CD4-positive, alpha-beta memory T cell (primary cell): ENCODE measurements at places on chromosomes 4 and X. TPM values are rescaled to one million over a fixed set of nuclear protein-coding genes. Genes with fewer than 3 reads are reported as not detected.

SMIM10L2A gene
- 0.25 TPM for polyA plus RNA-seq

DNA sequence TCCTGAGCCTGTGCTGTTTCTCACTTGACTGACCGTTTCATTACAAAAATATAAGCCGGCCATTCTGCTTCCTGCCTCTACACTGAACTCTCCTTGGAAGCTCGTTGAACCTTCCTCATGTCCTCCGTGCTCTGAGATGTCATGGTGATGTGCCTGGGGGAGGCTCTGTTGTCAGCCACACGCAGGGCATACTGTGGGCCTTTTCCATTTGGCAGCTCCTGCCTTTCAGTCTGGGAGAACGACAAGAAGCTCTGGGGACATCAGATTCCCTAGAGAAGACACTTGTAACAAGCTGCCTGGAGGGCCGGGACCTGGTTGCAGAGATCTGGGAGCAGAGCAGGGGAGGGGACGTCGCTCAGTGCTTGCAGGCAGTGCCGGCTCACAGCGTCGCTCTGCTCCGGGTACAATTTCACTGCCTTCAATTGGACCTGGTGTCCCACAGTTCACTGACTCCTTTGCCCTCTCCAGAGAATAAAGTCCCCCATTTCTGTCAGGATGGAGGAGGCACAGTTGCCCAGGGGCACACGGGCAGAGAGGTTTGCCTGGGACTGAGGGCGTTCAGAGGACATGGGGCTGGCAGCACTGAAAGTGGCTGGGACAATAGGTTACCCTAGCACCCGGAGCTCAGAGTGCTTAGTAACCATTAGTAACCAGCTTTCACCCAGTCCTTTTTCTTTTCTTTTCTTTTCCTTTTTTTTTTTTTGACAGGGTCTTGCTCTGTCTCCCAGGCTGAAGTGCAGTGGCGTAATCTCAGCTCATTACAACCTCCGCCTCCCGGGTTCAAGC lies 19.1 kb upstream of the MECP2 start:
- H3K4me3 ChIP-seq = no peak overlapping the region
- H3K27me3 ChIP-seq = no peaks in the 10 kb centered on the region
- no peaks in the 10 kb centered on the region for H3K36me3 ChIP-seq
- DNase-seq = no peak
- no peaks in the 10 kb centered on the region for H3K4me1 ChIP-seq

DNA sequence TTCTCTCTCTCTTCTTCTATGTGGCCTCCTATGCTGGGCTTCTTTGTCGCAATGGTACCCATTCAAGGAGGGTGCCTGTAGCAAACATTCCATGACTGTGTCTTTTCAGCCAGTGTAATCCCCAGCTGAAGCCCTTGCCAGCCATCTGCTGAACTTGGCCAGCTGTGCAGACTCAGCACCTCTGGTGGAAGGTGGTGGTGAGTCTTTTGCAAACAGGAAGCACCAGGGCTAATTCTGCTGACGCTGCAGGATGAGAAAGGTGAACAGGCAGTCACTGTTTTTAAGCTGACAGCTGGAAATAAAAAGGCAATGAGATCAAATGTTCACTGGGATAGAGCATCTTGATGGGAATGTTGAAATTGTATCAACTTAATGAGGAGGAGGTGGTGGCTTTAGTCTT lies 298.7 kb upstream of the CLNK start:
- peak; percentile 12 for DNase-seq
- H3K27me3 ChIP-seq = no peaks in the 10 kb centered on the region
- no peaks in the 10 kb centered on the region for H3K36me3 ChIP-seq
- H3K4me3 ChIP-seq = no peak overlapping the region

FSTL5 gene
- polyA plus RNA-seq = not detected

- no peak for DNase-seq
- no peaks in the 10 kb centered on the region for H3K27me3 ChIP-seq
- no peaks in the 10 kb centered on the region for H3K4me1 ChIP-seq
Observed at GRCh38 chr4:170007113-170007512, 19.1 kb downstream of the MFAP3L start.

GUCY1B1 gene
- not detected for polyA plus RNA-seq

GRCh38 chrX:82711457-82711856 lies 796.6 kb upstream of the POU3F4 start:
- H3K36me3 ChIP-seq = no peaks in the 10 kb centered on the region
- H3K4me1 ChIP-seq = no peaks in the 10 kb centered on the region
- DNase-seq = no peak
- H3K4me3 ChIP-seq = no peak overlapping the region
- H3K27me3 ChIP-seq = no peaks in the 10 kb centered on the region

DNA sequence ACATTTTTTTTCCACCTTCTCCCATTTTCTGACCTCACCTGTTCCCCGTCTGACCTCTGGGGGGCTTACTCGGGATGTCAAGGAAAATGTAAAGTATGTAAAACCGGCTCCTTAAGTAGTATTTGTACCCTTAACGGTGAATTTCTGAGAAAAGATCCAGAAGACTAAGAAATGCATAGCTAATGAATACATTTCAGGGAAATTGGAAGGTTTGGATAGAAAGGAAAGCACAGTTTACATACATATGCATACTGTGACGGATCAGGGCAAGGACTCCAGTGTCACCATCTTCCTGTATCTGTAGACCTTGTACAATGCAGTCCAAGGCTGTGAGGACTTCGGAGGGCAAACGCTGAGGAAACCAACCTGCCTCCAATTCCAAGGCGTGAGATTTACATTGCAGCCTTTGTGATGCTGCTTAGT lies 2185.9 kb upstream of the TENM3 start:
- H3K4me3 ChIP-seq = no peak overlapping the region
- no peaks in the 10 kb centered on the region for H3K36me3 ChIP-seq
- no peak for DNase-seq
- H3K27me3 ChIP-seq = no peaks in the 10 kb centered on the region
- H3K4me1 ChIP-seq = no peaks in the 10 kb centered on the region

MAGEB1 gene
- not detected for polyA plus RNA-seq

USP26 gene
- not detected for polyA plus RNA-seq

DNA sequence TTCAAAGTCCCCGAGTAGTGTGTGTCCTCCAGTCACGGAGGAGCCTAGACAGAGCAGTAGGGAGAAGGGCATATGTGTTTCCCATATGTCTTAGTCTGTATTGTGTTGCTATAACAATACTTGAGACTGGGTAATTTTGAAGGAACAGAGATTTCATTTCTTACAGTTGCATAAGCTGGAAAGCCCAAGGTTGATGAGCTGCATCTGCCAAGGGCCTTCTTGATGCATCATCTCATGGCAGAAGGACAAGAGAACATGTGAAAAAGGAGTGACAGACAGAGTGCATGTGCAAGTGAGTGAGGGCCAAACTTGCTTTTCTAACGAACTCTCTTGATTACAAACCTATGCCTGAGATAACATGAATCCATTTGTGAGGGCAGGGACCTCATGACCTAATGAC lies 243.4 kb downstream of the ARHGAP10 start:
- H3K27ac ChIP-seq = no peak overlapping the region
- H3K4me3 ChIP-seq = no peak overlapping the region
- no peaks in the 10 kb centered on the region for H3K4me1 ChIP-seq
- no peak for DNase-seq

GRCh38 chr4:22754116-22754515 lies 61.4 kb downstream of the GBA3 start:
- H3K4me1 ChIP-seq = no peaks in the 10 kb centered on the region
- H3K36me3 ChIP-seq = no peaks in the 10 kb centered on the region
- no peak for DNase-seq
- no peak overlapping the region for H3K4me3 ChIP-seq
- no peaks in the 10 kb centered on the region for H3K27me3 ChIP-seq

GRCh38 chrX:152960115-152960514 lies 33.8 kb downstream of the PNMA5 start:
- H3K27me3 ChIP-seq = no peaks in the 10 kb centered on the region
- no peak for DNase-seq
- peaks cover 7% of the 10 kb centered on the region for H3K4me1 ChIP-seq
- H3K4me3 ChIP-seq = no peak overlapping the region

DNA sequence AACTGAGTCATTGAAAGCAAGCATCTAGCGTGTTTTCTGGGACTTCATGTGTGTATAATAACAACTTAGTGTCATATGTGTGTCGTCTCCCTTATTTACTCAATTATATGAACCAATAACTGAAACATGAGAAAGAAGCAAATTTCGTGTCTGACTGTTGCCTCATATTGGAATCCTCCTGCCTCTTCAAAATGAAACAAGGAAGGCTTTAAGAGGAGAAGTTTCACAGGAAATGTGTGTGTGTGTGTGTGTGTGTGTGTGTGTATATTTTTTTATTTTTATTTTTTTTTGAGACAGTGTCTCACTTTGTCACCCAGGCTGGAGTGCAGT lies 145.8 kb upstream of the SFRP2 start:
- DNase-seq = no peak
- no peaks in the 10 kb centered on the region for H3K27me3 ChIP-seq
- H3K4me3 ChIP-seq = no peak overlapping the region
- no peak overlapping the region for H3K27ac ChIP-seq

DNA sequence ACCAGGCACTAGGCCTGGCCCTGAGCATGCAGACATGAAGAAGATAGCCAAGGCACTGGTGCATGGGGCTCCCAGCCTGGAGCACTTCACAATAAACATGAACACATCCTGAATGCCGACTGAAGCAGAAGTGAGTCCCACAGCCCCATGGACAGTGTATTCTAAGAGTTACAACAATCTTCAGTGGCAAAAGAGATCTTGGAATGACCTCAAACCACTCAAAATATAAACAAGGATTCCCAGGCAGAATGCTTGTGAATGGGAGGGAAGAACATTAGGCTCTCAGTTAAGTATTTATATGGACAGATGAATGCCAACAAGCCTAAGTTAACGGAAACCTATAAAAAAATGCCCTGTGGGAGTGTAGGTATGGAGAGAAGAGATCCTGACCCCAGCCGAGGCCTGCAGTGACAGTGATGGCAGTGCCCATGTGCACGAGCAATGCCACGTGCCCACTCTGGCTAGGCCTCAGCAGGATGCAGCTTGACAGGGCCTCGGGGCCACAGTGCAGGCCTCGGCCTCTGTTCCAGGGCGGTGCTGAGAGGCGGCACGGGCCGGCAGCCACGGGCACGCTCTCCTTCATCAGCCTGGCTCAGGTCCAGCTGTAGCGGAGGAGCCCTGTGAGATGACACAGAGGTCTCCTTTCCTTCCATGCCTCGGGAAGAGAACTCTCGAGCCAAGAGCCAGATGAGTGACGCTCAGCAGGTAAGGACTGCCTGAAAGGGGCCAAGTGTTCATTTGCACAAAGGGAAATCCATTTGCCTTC lies 49.2 kb downstream of the IRF2 start:
- DNase-seq = no peak
- no peak overlapping the region for H3K27ac ChIP-seq
- peaks cover 37% of the 10 kb centered on the region for H3K4me1 ChIP-seq
- H3K27me3 ChIP-seq = no peaks in the 10 kb centered on the region

FGB gene
- not detected for polyA plus RNA-seq

C4orf36 gene
- polyA plus RNA-seq = not detected

BRS3 gene
- polyA plus RNA-seq = not detected

GRCh38 chr4:55949482-55949802 lies 697 bp downstream of the CEP135 start:
- peaks cover 4% of the 10 kb centered on the region for H3K36me3 ChIP-seq
- H3K4me3 ChIP-seq = peak overlapping the region; percentile 54

IL21 gene
- polyA plus RNA-seq = not detected

- H3K27ac ChIP-seq = no peak overlapping the region
- no peaks in the 10 kb centered on the region for H3K36me3 ChIP-seq
- H3K4me3 ChIP-seq = no peak overlapping the region
- no peaks in the 10 kb centered on the region for H3K4me1 ChIP-seq
- no peaks in the 10 kb centered on the region for H3K27me3 ChIP-seq
- no peak for DNase-seq
Observed at GRCh38 chr4:73702796-73703287, 37.5 kb upstream of the CXCL8 start.

DNA sequence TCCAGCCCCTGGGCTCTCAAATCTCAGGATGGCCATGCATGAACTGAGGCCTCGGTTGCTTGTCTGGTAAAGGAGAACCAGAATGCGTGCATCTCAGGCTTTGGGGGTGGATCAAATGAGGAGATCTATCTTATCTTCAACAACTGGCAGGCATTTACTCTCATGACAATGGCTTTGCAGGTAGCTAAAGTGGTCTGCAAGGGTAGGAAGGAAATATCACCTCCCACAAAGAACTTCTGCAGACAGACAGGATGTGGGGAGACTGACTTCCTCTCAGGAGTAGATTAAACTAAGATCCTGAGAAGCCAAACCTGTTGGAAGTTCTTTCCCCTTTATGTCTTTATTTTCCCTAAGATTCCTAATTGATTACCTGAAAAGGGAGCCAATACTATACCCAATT lies 7.8 kb downstream of the LDB2 start:
- H3K4me3 ChIP-seq = no peak overlapping the region
- peaks cover 28% of the 10 kb centered on the region for H3K4me1 ChIP-seq
- no peak overlapping the region for H3K27ac ChIP-seq
- no peaks in the 10 kb centered on the region for H3K36me3 ChIP-seq
- no peaks in the 10 kb centered on the region for H3K27me3 ChIP-seq
- DNase-seq = no peak

BBS12 gene
- 1.7 TPM for polyA plus RNA-seq

DNA sequence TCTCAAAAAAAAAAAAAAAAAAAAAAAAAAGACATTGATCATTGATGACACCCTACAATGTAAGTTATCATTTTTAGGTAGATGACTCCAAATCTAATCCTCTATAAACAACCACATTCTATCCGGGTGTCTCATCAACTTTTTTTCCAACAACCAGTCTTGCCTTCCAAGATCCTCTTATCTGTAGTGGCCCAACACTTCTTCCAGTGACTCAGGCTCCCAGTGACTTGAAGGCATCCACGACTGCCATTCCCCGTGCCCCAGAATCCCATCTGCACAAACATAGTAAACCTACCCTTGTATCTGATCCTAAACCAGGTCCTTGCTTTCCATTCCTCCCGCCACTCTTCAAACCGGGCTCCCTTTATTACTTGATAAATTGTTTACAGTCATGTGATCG lies 15.6 kb upstream of the TSPAN5 start:
- no peaks in the 10 kb centered on the region for H3K36me3 ChIP-seq
- no peak for DNase-seq
- H3K27me3 ChIP-seq = no peaks in the 10 kb centered on the region
- H3K27ac ChIP-seq = no peak overlapping the region
- H3K4me3 ChIP-seq = no peak overlapping the region

DNA sequence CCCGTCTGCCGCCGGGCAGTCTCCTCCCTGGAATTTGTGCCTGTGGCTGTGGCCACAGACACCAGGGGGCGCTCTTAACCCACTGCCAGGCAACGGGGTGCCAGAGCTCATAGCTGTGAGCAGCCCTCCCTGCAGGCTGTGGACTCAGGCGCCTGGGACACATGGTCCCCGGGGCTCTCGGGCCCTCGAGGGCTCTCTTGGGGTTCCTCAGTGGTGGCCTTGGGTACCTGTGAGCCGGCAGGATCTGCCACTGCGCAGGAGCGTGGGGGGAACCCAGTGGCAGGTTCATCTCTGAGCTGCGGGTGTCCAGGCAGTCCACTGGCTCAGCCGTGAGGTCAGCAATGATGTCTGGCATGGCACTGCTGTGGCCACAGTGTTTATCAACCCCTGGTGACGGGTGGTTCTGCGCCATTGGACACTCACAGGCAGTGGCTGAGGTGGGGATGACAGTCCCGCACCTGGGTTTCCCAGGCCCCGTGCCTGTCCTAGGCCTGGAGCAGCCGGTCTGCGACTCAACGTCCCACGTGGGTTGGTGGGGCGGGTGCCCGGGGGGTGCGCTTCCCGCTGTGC lies 37.2 kb downstream of the PCGF3 start:
- peak; percentile 66 for DNase-seq
- no peaks in the 10 kb centered on the region for H3K27me3 ChIP-seq
- no peak overlapping the region for H3K4me3 ChIP-seq
- no peaks in the 10 kb centered on the region for H3K4me1 ChIP-seq
- peaks cover 3% of the 10 kb centered on the region for H3K36me3 ChIP-seq
- H3K27ac ChIP-seq = no peak overlapping the region

GRCh38 chr4:118113220-118113619 lies 78.9 kb downstream of the NDST3 start:
- no peak for DNase-seq
- no peak overlapping the region for H3K27ac ChIP-seq
- no peak overlapping the region for H3K4me3 ChIP-seq
- H3K4me1 ChIP-seq = no peaks in the 10 kb centered on the region

NLGN4X gene
- polyA plus RNA-seq = not detected

HSFX2 gene
- polyA plus RNA-seq = not detected
